Prostate gland (tissue), 2 donors: ENCODE measurements at places on chromosomes 5 and 9. TPM values are rescaled to one million over a fixed set of nuclear protein-coding genes. Genes with fewer than 3 reads are reported as not detected.

- no peak overlapping the region for H3K4me3 ChIP-seq
- no peak for DNase-seq
- H3K36me3 ChIP-seq, result no peaks in the 10 kb centered on the region
- no peaks in the 10 kb centered on the region for H3K4me1 ChIP-seq
- no peak overlapping the region for H3K27ac ChIP-seq
- no peaks in the 10 kb centered on the region for H3K27me3 ChIP-seq
These were observed 12.6 kb upstream of the SEMA5A start for GRCh38 chr5:9558319-9558965.

GRCh38 chr9:118028225-118028624 is 324.0 kb downstream of the TLR4 start:
- H3K36me3 ChIP-seq, result no peaks in the 10 kb centered on the region
- no peaks in the 10 kb centered on the region for H3K4me1 ChIP-seq
- H3K4me3 ChIP-seq, result no peak overlapping the region
- H3K27ac ChIP-seq, result no peak overlapping the region
- no peaks in the 10 kb centered on the region for H3K27me3 ChIP-seq

- H3K36me3 ChIP-seq, result no peaks in the 10 kb centered on the region
- no peaks in the 10 kb centered on the region for H3K4me1 ChIP-seq
These were observed 30.7 kb upstream of the COL15A1 start for GRCh38 chr9:98913044-98913443.

Gene SUSD3
- total RNA-seq, result 2.2 TPM

DNA sequence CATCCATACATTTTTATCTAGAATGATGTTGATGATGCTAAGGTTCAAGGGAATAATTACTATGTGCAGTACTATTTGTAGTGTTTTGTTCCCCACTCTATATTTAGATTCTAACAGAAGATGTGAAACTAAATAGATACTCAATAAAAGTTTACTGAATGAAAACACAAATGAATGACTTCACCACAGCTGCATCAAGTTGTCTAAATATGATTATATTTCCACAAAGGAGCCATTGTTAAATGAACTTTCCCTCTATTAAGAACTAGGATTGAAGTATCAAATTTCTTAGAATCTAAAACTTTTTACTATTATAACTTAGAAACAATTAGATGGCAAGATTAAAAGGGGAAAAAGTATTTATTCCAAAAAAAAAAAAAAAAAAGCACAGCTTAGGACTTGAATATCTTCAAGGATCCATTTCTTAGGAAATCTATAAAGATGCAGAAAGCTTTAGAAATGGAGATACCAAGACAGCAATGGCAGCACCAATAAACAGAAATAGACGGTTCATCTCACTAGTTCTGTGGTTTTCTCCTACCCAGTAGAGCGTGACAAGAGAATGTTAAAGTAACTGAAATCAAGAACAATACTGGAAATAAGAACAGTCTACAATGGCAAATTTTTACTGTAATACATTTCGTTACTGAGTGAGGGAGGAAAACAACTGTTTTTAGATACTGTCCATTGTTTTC is 347.6 kb downstream of the EBF1 start:
- DNase-seq, result no peak
- H3K27me3 ChIP-seq, result no peaks in the 10 kb centered on the region
- H3K27ac ChIP-seq, result no peak overlapping the region
- no peak overlapping the region for H3K4me3 ChIP-seq
- no peaks in the 10 kb centered on the region for H3K4me1 ChIP-seq
